ENCODE measurements at places on chromosomes 13 and 19. TPM values are rescaled to one million over a fixed set of nuclear protein-coding genes. Genes with fewer than 3 reads are reported as not detected.

Gene OR7C1
- not detected for total RNA-seq

Gene ZNF132
- not detected for total RNA-seq

DNA sequence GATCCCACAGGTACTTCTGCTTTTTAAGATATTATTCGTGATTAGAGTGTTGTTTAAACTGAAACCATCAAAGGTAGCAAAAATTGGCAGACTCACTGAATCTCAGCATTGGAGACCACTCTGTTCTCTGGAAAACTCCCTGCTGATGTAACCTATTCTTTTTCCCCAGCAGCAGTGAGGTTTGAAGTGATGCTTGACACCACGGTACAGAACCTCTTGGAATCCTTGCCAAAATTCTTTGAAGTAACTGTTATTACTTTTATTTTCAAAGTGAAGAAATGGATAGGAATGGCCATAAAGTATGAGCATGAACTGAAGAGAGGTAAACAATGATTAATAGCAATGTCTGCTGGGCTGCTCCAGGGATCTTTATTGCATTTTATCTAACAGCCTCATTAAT, 66.4 kb upstream of the KL start:
- no peak for DNase-seq

DNA sequence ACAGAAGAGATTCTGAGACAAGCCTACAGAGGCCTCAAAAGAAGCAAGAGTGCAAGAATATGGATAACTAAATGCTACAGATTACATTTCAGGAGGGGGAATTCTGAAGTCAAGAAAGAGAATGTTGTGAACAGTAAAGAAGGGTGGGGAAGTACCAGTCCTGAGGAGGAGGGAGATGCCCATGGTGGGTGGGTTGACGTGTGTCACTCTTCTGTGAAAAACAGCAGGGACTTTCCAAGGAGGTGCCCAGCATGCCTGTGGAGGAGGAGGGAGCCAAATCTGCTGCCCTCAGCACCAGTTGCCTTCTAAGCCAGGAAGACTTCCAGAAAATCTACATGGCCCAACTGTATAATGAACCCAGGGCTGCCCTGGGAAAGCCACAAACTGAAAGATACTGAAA, 87.7 kb downstream of the SGCG start:
- DNase-seq: no peak

GRCh38 chr13:27375686-27376326, 48.6 kb upstream of the GTF3A start:
- DNase-seq: peak; percentile 73

Measured in Karpas-422 (cell line).